ENCODE measurements at places on chromosomes 12 and 14.

DNA sequence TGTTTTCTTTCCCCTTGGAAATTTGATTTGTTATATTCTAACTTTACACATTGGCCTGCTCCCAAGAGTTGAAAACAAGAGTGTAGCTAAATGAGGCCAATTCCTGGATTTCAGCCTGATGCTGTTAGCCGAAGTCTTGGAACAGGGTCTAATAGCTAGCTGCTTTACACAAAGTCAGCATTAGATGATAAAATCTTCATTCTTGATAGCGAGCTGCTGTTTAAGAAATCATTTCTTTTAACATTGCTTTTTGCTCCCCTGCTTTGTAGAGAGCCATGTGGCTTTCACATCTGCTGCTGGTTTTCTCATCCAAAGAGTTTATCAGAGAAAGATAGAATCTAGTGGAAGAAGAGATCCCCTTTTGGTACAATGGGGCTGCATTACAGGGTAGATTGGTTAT is 22.3 kb downstream of the FBXW8 start:
- DNase-seq = peak; percentile 48

- no peak for DNase-seq
These were observed 78.3 kb downstream of the BAZ1A start for GRCh38 chr14:34796902-34797301.

GRCh38 chr12:18443768-18444437 is 182.6 kb downstream of the PIK3C2G start:
- peak; percentile 26 for DNase-seq

GRCh38 chr12:102029141-102029540 is 32.6 kb downstream of the WASHC3 start:
- DNase-seq = no peak

GRCh38 chr12:119781804-119782203 is 95.3 kb downstream of the CIT start:
- no peak for DNase-seq

DNA sequence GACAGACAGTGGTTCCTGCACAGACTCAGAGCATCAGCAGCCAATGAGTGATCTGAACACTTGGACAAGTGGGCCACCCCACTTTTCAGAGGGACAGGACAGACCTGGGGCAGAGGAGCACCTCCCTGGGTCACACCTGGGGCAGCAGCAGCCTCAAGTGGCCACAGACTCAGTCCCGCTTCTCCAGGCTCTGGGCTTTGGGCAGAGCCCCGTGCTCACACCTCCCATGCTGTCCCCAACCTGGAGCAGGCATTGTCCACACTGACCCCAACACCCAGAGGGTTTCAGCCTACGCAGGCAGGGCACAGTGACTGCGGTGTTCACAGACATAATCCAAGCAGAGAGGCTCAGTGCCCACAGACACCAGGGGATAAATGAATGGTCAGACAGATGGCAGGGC is 135.5 kb upstream of the SFSWAP start:
- DNase-seq = no peak

Data from IMR-90 (cell line).